KBM-7 (cell line): ENCODE measurements at places on chromosomes 6 and 20.

GRCh38 chr6:147087641-147088040 lies 116.6 kb upstream of the STXBP5 start:
- DNase-seq = no peak

GRCh38 chr6:88666901-88667300 lies 296.5 kb downstream of the RNGTT start:
- DNase-seq = no peak

DNA sequence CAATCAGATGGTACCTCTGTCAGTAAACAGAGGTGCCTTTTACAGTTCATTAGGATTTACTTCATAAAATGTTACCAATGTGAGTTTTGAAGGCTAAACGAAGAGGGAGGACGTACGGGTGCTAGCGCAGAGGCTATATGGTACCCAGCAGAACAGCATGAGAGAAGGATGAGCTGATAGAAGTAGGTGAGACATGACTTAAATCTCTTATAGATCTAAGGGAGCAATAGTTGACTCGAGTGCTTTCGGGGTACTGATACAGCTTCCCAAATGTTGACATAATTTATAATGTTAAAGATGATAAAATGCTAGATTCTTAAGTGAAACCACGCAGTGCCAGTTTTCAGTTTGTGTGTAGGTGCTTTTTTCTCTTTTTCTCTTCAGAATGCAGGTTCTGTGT lies 72.6 kb downstream of the HIVEP1 start:
- DNase-seq = no peak

- peak; percentile 74 for DNase-seq
These were observed 1.3 kb downstream of the HMGA1 start for GRCh38 chr6:34237722-34238584.

GRCh38 chr6:1709234-1709641 lies 99.5 kb downstream of the FOXC1 start:
- DNase-seq = peak; percentile 7

DNA sequence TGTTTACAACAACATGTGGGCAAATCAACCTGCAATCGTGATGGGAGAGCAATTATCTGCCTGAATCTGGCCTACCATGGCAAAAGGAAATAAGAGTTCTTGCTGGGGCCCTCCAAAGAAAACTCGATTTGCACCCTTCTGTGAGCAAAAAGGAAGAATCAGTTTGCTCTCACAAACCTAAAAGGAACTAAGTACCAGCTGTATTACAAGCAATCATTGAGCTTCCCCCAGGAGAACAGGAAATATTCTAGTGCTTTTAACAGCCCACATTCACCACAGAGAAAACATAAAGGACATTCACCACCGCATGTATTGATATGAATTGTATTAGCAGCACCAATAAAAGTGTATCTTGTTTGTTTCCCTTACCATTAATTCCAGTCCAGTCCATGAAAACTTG lies 75.0 kb downstream of the MBOAT1 start:
- DNase-seq = no peak

GRCh38 chr20:16708602-16709001 lies 21.2 kb upstream of the SNRPB2 start:
- DNase-seq = no peak

- DNase-seq = no peak
These were observed 59.5 kb upstream of the RIPOR2 start for GRCh38 chr6:24995270-24995669.

DNA sequence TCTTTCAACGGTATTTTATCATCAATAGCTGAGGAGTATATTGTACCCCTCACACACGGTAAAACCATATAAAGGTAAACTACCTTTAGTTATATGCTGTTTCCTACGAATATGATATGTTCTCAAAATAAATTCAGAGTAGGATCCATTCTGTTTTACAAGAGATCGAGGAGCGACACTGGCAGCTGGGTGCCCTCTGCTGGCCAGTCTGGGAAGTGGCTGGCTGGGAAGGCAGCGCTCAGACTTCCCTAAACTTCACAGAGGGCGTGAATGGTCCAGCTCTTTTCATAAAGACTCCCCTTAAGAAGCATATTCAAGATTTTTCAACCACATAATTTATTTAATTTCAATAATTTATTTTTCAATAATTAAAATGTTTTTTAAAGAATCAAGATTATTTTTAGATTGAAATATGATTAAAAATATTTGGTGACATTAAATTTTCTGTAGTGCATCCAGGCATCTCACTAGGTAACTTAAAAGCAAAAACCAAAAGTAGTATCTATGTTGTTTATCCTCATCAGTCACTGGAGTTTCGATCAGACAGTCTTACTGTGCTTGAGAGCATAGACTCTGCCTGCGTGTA lies 187.5 kb upstream of the PDE10A start:
- peak; percentile 69 for DNase-seq

DNA sequence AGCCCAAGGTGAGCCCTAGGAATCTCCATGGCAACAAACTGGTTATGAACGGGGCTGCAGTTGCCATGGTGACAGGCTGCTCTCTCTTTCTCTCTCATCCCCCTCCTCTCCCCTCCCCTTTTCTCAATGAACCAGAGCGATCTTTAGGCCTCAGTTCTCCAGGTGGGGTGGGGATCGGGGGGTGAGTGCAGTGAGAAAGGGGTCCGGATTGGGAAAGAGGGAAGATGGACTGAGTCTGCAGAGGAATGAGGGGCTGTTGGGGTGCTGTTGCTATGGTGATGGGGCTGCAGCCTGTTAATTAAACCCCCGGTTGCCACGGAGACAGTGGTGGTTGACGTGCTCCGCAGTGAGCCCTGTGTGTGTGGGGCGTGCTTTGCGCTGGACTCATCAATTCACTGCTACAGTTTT lies 3.6 kb upstream of the SLC12A5 start:
- no peak for DNase-seq

DNA sequence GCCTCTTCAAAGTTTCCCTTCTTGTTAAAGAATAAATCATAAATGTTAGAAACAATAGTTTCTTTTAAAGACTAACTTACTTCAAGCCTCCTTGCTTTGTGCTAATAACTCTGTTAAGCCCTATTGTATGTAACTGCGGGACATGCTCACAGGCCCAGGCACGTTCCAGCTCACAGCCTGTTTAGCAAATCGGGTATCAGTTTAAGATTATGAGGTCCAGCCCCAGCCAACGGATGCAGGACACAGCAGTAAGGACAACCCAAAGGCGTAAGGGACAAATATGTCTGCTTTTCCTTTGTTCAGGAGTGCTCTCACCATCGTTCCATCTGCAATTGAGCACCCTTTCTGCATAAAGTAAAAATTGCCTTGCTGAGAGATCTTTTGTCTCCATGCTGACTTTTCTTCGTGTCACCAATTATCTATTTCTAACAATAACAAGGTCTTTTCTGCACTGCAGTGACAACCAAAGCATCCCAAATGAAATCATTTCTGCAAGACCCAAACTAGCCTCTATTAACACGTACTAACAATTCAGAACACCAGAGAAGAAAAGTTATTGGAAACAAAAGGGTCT lies 1.4 kb downstream of the C6orf52 start:
- DNase-seq = no peak

DNA sequence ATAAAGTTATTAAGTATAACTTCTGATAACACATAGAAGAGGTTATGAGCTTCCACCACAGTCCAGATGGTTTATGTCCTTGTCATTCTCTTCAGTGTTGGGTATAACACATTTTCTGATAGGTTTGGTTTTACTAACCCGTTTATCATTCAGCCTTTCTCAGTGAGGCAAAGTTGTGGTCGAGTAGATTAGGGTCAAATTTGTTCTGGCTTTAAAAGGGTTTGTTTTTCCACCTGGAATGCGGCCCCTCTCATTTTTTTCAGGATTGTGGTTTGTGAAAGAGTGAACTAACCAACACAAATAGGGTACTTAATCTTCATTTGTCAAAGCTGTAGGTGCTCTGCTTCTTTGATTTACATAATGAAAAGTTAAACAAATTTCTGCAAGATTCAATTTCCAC lies 204.2 kb upstream of the ASCC3 start:
- DNase-seq = no peak

DNA sequence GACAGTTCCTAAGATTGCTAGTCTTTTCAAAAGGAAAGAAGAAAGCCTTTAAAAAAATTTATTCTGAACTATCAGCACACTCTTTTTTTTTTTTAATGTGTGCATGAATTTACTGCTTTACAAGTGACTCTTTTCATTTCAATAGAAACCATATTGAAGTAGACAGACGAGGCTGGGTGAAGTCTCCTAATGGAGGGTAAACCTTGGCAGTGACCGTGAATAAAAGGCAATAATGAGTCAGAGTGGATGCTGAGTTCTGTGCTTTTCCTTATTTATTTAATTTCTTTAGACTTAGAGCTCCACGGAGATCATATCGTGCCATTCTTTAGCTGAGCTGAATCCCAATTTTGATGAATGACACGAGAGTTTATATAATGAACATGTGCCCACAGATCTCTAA lies 196.9 kb downstream of the PRL start:
- DNase-seq = no peak

DNA sequence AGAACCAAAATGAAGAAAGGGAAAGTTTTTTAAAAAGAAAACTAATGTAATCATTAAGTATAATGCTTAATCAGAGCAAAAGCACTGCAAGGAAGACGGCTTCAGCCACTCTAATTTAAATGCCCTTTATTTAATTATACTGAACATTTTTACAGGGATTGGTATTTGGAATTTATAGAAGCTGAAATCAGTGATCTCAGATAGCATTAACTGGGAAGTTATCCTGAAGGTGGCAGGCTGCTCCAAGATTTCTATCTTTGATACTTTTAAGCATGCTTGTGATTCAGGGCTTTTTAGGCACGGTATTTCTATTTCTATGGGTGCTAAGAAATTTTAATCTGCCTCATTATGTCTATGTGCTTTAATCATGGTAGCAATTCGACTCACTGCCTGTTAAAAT lies 1.3 kb upstream of the NDUFAF4 start:
- peak; percentile 16 for DNase-seq

- no peak for DNase-seq
These were observed 96.2 kb downstream of the SMAP1 start for GRCh38 chr6:70763754-70764510.

DNA sequence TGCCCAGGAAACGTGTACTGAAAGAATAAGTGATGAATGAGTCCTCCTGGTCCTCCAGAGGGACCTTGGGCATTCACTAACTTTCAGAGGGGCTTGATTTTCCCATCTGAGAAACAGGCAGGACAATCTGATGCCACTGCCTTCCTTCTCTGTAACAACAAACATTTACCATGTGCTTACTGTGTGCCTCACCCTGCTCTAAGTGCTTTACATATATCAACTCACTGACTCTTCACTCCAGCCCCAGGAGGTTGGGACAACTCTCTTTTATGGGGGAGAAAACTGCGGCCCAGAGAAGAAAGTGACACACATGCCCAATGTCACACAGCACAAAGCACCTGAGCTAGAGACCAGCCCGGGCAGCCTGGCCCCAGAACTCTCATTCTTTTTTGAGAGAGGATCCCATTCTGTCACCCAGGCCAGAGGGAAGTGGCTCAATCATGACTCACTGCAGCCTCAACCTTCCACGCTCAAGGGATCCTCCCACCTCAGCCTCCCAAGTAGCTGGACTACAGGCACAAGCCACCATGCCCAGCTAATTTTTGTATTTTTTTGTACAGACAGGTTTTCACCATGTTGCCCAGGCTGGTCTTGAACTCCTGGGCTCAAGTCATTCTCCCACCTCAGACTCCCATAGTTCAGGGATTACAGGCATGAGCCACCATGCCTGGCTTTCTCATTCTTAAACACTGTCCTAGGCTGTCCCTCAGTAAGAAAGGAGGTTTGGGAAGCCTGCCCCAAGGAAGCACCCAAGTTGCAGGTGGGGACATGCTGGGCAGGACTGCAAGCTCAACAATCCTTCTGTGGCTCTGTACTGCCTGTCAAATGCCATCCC lies 38.0 kb downstream of the NOL4L start:
- DNase-seq = no peak

- peak; percentile 45 for DNase-seq
These were observed 19.7 kb downstream of the FAM217A start for GRCh38 chr6:4059115-4059777.

GRCh38 chr6:160029525-160029924 lies 60.6 kb downstream of the IGF2R start:
- DNase-seq = no peak

DNA sequence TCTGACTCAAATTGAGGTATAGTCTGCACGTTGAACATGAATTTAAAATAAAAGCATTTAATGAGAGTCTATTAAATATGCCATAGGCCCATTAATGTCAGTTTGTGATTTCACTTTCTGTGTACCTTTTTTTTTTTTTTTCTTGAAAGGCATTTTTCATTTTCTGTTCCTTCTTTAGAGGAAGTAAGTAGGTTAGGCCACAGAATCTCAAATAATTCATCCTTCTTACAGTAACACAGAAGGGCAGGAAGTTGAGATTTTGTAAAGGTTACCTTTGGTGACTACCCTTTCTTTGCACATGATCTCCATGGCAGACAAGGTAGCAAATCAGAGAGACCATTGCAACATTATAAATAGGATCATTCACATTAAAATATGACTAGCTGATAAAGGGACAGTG lies 9.6 kb downstream of the L3MBTL3 start:
- no peak for DNase-seq

- DNase-seq = no peak
These were observed 350.0 kb downstream of the QKI start for GRCh38 chr6:163764565-163764964.

GRCh38 chr20:20747298-20747697 lies 34.9 kb upstream of the RALGAPA2 start:
- no peak for DNase-seq

DNA sequence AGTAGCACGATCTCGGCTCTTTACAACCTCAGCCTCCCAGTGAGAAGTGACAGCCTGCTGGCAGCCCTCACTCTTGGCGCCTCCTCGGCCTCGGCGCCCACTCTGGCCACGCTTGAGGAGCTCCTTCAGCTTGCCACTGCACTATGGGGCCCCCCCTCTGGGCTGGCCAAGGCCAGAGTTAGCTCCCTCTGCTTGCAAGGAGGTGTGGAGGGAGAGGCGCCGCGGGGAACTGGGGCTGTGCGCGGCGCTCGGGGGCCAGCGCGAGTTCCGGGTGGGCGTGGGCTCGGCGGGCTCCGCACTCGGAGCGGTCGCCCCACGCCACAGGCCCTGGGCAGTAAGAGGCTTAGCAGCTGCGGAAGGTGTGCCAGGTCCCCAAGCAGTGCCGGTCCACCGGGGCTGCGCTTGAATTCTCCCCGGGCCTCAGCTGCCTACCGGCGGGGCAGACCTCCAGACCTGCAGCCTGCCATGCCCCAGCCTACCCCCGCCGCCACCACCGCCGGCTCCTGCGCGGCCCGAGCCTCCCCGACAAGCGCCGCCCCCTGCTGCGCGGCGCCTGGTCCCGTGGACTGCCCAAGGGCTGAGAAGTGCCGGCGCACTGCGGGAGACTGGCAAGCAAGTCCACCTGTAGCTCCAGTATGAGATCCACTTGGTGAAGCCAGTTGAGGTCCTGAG lies 22.0 kb upstream of the NUP153 start:
- DNase-seq = no peak

GRCh38 chr6:137824896-137825295 lies 42.2 kb upstream of the TNFAIP3 start:
- no peak for DNase-seq

DNA sequence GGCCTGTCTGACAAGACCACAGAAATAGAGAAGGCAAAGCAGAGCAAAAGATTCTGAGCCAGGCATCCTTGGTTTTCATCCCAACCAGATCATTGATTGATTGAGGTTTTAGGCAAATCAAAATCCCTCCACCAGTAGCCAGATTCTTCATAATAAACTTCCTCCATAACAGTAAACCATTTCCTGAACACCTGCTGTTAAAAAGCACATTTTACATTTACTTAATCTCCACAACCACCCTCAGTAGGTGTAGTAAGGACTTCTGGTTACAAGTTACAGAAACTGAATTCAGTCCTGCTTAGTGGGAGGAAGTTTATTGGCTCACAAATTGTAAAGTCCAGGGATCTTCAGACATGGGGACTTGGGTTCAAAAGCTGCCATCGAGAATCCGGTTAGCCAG lies 28.3 kb downstream of the EIF2S2 start:
- no peak for DNase-seq

- DNase-seq = peak; percentile 48
These were observed 128.1 kb downstream of the CEBPB start for GRCh38 chr20:50318710-50319109.
